Endothelial cell (in vitro differentiated cells): ENCODE measurements at places on chromosomes 13 and 19.

GRCh38 chr19:29528946-29529645, 3.3 kb downstream of the VSTM2B start:
- no peak overlapping the region for H3K27ac ChIP-seq
- peak overlapping the region; percentile 25 for H3K4me3 ChIP-seq
- DNase-seq, result peak; percentile 21
- peaks cover 12% of the 10 kb centered on the region for H3K4me1 ChIP-seq
- H3K36me3 ChIP-seq, result no peaks in the 10 kb centered on the region

- no peak for DNase-seq
- peaks cover 2% of the 10 kb centered on the region for H3K4me1 ChIP-seq
- H3K36me3 ChIP-seq, result no peaks in the 10 kb centered on the region
- no peaks in the 10 kb centered on the region for H3K27me3 ChIP-seq
- H3K27ac ChIP-seq, result no peak overlapping the region
- no peak overlapping the region for H3K4me3 ChIP-seq
These were observed 81.9 kb downstream of the IPO5 start for GRCh38 chr13:98035373-98035772.

DNA sequence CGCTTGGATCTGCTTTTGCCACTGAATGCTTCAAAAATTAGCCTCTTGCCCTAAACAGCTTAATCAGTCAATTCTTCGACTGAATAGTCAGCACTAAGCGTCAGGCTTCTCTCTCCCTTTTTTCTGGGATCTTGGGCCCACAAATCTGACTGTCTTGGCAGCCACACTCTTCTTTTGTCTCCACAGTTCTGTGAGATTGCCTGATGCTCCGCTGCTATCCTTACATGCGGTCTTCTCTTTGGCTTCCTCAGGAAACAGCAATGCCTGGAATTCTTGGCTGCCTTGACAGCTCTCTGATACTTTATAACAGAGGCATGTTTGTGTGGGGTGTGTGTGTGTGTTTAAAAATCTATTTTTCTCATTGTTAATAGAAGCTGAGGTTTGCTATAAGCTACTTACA, 32.6 kb downstream of the ERCC5 start:
- peaks cover 8% of the 10 kb centered on the region for H3K36me3 ChIP-seq
- H3K4me3 ChIP-seq, result no peak overlapping the region
- H3K4me1 ChIP-seq, result peaks cover 5% of the 10 kb centered on the region
- no peak for DNase-seq
- H3K27ac ChIP-seq, result peak overlapping the region; percentile 17

DNA sequence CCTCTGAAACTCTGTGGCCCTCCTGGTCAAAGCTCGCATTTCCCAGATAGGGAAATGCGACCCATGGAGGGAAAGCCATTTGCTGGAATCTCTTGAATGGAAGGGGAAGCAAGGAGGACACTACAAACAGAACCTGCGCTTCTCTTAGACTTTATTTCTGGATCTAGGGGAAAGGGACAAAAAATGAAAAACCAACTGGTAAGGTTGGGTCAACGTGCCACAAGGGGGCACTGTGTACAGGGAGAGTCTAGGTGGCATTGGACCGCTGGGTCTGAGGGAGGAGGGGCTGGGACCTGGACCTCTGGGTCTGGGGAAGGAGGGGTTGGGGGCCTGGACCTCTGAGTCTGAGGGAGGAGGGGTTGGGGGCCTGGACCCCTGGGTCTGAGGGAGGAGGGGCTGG, 5.0 kb downstream of the KLK4 start:
- peaks cover 7% of the 10 kb centered on the region for H3K27me3 ChIP-seq
- H3K4me3 ChIP-seq, result no peak overlapping the region
- H3K27ac ChIP-seq, result no peak overlapping the region
- peak; percentile 58 for DNase-seq
- H3K36me3 ChIP-seq, result no peaks in the 10 kb centered on the region

DNA sequence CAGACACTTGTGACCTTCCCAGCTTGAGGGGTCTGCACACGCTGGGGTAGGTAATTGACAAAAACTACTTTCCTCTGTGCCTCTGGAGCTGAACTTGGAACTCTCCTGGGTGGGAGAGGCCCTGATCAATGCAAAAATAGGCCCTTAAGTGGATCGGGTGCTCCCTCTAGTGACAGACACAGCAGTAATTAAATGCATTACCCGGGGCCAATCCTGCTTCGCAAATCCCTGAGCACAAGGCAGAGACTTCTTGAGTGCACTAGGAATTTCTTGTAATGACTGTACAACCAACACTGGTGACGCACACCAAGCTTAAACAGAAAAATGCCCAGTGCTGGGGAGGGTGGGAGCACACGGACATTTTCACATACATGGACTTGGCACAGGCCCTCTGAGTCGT, 10.6 kb upstream of the UBE2S start:
- H3K4me3 ChIP-seq, result no peak overlapping the region
- peaks cover 5% of the 10 kb centered on the region for H3K27me3 ChIP-seq
- H3K27ac ChIP-seq, result no peak overlapping the region
- no peaks in the 10 kb centered on the region for H3K36me3 ChIP-seq
